T-helper 17 cell (primary cell): ENCODE measurements at places on chromosomes 4 and X. TPM values are rescaled to one million over a fixed set of nuclear protein-coding genes. Genes with fewer than 3 reads are reported as not detected.

The PGAM4 gene
- total RNA-seq, result not detected

The IGSF1 gene
- not detected for total RNA-seq

The XAGE1B gene
- total RNA-seq, result not detected

The PRDM5 gene
- total RNA-seq, result not detected

- DNase-seq, result no peak
Measured at GRCh38 chrX:30649859-30650258, 3.4 kb upstream of the GK start.

GRCh38 chr4:47776353-47776752 is 61.5 kb downstream of the CORIN start:
- no peak for DNase-seq
